ENCODE measurements at places on chromosomes 13 and 19. TPM values are rescaled to one million over a fixed set of nuclear protein-coding genes. Genes with fewer than 3 reads are reported as not detected.

The FGF21 gene
- not detected for total RNA-seq

The LILRA1 gene
- total RNA-seq: not detected

The ZNF135 gene
- 4.5 TPM for total RNA-seq

The ZNF471 gene
- total RNA-seq: 4.4 TPM

The DIAPH3 gene
- 13.6 TPM for total RNA-seq

The LILRA5 gene
- not detected for total RNA-seq

The SELENOV gene
- not detected for total RNA-seq

The FCGBP gene
- total RNA-seq: 0.13 TPM

The ELSPBP1 gene
- total RNA-seq: not detected

The DENND1C gene
- not detected for total RNA-seq

The CERS4 gene
- 6.0 TPM for total RNA-seq

The NRTN gene
- total RNA-seq: not detected
